NCI-H1105 (cell line): ENCODE measurements at places on chromosomes 12 and 14.

GRCh38 chr14:90781876-90782275 lies 34.4 kb downstream of the TTC7B start:
- DNase-seq: no peak

- DNase-seq: no peak
These were observed 69.3 kb upstream of the TMPO start for GRCh38 chr12:98446060-98446459.

- DNase-seq: no peak
These were observed 1.0 kb upstream of the KDM2B start for GRCh38 chr12:121581686-121582429.

DNA sequence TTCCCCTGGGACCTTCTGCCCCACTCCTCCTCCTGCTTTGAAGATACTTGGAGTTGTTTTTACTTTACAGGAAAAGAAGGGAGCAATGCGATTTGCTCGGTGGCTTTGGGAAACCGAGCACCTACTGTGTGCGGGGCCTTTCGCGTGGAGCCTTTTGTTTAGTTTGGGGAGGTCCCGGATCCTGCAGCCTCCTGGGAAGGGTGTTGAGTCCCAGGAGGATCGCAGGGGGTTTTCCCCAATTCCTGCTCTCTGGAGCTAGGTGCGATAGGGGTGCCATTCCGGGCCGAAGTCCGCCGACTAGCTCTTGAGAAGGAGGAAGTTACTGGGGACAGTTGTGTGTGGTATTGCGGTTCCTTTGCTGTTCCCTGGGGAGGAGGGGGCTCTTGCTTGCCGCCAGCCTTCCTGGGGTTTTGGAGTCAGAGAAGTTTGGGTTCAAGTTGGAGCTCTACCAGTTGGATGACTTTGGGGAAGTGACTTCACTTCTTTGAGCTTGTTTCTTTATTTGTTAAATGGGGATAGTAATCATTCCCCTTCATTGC lies 1.1 kb downstream of the BRI3BP start:
- no peak for DNase-seq

GRCh38 chr12:27818401-27818918 lies 38.4 kb upstream of the MANSC4 start:
- no peak for DNase-seq

GRCh38 chr12:56408799-56409417 lies 40.3 kb downstream of the TIMELESS start:
- DNase-seq: no peak

- DNase-seq: no peak
These were observed 100.2 kb downstream of the NELL2 start for GRCh38 chr12:44775901-44776300.

DNA sequence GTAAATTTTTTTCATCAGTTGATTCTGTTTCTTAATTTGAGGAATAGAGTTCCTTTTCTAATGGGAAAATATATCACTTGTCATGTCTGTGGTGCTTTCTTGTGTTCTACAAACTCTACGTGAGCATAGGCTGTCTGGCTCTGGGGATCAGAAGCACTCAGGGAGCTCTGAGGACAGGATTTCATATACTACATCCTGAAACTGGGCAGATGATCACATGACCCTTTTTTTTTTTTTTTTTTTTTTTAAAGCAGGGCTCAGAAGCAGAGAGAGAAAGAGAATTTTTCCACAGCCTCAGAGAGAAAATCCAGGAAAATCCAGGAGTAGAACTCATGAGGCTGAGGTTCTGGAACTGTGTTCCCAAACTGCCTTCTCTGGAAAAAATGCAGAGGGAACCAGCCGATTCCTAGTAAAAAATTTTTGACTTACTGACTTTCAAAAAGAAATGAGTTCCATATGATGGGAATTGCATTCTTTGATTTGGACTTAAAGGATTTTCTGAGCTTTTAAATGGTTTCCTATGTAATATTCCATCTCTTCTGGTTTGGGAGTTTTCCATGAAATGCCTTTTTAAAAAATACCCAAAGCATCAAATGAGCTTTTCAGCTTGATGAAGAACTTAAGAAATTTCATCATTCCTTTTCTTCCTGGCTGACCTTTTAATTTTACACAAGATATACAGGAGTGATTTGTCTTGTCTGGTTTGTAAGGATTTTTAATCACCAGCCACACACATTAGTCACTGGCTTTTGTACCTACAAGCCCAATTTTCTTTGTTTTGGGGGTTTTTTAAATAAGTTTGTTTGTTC lies 183.1 kb upstream of the HIF1A start:
- DNase-seq: no peak

- DNase-seq: no peak
These were observed 62.4 kb upstream of the PSMC1 start for GRCh38 chr14:90193925-90194324.

GRCh38 chr12:67927324-67927723 lies 61.9 kb upstream of the IFNG-AS1 start:
- DNase-seq: no peak

- DNase-seq: no peak
These were observed 9.3 kb upstream of the CDK2AP1 start for GRCh38 chr12:123280971-123281370.

DNA sequence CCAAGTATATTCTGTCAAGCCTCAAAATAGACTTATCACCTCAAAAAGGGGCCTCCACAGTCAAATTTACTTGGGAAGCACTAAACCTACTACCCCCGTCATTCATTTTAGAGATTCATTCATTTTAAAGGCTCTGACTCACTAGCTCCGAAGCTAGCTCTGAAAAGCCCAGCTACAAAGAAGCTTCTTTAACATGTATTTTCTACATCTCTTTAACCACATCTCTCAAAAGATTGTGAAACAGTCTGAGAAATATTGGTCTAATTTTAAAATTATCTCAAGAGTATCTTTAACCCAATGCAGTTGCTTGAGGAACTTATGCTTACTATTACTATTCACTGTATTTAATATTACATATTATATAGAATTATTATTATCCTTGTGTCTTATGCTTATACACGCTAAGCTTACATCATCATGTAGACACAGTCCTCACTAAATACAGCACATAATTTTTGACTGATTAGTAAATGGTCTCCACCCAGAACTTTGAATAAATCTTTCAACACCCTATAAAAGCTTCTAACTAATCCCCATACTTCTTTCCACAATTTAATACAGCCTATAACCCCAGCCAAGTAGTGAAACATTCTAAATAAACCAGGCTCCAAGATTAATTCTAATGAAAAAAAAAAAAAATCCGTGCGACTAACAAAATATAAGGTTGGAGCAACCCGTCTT lies 7.8 kb downstream of the NT5DC3 start:
- DNase-seq: no peak

- no peak for DNase-seq
These were observed 75.4 kb downstream of the CCDC92 start for GRCh38 chr12:123897221-123897620.

GRCh38 chr12:53236443-53237111 lies 4.6 kb upstream of the RARG start:
- no peak for DNase-seq

DNA sequence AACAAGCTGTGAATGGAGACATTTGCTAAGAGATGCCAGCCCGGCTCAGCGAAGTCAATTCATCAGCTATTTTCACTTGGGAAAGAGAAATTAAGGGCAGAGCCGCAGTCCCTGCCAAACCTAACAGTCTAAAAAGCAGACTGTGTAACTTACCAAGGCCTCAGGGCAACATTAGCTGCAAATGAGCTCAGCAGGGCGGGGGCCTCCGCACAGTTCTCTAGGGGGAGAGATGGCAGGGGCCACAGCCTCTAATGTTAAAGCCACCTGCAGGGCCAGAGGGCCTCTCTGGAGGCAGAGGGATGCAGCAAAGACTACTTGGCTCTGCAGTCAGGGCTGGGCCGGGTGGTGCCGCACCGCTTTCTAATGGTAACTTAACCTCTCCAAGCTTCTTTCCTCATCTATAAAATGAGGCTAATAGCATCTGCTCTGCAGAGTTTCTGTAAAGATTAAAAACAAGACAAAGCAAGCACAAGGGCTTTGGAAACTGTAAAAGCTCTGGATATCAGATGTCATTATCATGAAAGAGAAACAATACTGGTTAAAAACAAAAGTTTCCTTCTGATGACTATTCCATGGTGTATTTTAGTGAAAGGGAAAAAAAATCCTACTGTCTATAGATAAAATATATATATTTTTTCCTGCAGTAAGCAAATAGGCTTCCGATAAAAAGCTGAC lies 13.4 kb upstream of the GPRC5A start:
- DNase-seq: no peak

GRCh38 chr14:104856869-104857860 lies 7.9 kb upstream of the CEP170B start:
- no peak for DNase-seq

DNA sequence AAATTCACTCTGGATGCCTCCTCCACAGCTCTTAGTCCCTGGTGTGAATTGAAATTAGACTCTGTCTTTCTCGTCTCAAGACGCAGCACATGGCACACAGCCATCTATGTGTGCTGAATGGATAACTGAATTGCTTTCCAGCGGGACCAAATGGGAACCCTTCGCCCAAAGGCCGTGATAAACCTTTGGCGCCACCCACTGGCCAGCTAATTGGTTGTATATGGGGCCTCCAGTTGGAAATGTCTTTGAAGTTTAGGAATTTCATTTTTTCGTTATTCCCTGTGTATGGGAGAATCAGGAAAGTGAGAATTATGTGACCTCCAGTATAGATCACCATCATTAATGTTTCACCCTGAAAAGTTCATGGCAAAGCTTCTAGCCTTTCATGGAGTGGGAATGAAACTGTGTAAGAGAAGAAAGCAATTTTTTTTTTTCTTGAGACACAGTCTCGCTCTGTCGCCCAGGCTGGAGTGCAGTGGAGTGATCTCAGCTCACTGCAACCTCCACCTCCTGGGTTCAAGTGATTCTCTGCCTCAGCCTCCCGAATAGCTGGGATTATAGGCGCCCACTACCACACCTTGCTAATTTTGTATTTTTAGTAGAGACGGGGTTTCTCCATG lies 9.8 kb upstream of the HSP90AA1 start:
- peak; percentile 71 for DNase-seq

- peak; percentile 74 for DNase-seq
These were observed 1.5 kb downstream of the KRT8 start for GRCh38 chr12:52903285-52903854.

- no peak for DNase-seq
These were observed 98.2 kb downstream of the C12orf42 start for GRCh38 chr12:103397536-103397935.

DNA sequence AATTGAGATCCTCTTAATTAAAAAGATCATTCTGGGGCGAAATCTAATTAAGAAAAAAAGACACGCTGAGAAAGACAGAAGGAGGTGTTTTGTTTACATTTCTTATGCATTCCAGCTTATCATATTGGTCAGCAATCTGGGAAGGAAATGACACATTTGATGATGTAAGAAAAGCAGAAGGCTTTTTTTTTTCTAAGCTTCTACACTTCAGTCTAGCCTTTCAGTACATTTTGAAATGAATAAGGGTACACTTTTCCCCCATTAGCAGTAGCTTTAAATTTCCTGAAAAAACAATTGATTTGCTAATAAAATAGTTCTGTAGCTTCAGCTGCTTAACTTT lies 5.9 kb upstream of the GSC start:
- no peak for DNase-seq

- no peak for DNase-seq
These were observed 29.8 kb downstream of the OR10P1 start for GRCh38 chr12:55666508-55666907.

GRCh38 chr14:47730296-47730695 lies 54.9 kb upstream of the MDGA2 start:
- no peak for DNase-seq

DNA sequence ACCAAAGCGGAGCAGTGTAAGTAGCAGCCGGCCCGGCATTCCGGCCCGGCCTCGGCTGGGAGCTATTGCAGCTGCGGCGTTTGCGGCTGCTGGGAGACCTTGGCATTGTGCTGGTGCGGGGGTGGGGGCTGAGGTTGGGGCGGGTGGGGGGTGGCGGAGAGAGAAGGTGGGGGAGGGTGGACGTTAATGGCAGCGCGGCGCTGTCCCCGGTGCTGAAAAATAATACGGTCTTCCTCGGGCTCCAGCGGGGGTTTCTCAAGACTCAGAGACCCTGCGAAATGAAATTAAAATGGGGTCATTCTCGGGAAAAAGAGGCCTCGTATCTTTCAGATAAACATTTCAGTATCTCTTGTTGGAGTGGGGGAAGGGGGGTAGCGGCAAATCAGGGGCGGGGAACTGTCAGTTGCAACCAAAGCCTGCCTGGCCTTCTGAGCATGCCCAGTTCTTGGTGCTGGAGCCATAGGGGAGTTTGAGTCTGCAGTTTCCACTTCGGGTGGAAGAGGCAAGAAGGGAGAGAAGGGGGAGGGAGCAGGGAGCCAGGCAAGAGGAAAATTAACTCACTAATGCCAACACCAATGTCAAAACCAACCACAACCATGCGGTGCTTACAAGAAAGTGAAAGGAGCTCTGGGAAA lies 414 bp downstream of the UNC79 start:
- peak; percentile 89 for DNase-seq

- no peak for DNase-seq
These were observed 3.3 kb upstream of the EXOC3L4 start for GRCh38 chr14:103091041-103091882.

GRCh38 chr12:49706351-49707127 lies 666 bp downstream of the FMNL3 start:
- no peak for DNase-seq

GRCh38 chr12:133080368-133081158 lies at the start of gene ZNF140:
ZNF140 (plus strand) TSS chr12:133080923; CDS start chr12:133081321, 398 bp downstream.
- peak; percentile 97 for DNase-seq

- no peak for DNase-seq
These were observed 4.5 kb downstream of the MYBPC1 start for GRCh38 chr12:101599311-101599710.

GRCh38 chr12:86719381-86719780 lies 463.2 kb upstream of the MGAT4C start:
- DNase-seq: no peak

DNA sequence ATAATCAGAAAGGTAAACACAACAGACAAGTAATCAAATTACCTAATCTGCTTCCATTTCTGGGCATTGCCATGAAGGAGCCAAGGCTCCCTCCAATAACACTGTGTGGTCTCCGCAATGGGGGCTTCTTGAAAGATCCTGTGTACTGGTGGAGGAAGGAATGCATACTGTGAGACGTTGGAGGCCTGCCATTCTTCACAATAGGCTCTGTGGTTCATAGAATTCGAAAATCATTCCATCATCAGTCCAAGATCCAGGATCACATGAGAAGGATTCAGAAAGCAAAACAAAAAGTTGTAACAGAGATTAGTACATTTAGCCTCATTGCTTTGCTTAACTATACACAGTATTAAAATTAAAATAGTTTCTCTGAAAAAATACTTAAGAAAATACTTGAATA lies 76.3 kb downstream of the CDK17 start:
- DNase-seq: no peak

GRCh38 chr14:94381149-94382030 lies 7.0 kb downstream of the SERPINA1 start:
- DNase-seq: no peak

DNA sequence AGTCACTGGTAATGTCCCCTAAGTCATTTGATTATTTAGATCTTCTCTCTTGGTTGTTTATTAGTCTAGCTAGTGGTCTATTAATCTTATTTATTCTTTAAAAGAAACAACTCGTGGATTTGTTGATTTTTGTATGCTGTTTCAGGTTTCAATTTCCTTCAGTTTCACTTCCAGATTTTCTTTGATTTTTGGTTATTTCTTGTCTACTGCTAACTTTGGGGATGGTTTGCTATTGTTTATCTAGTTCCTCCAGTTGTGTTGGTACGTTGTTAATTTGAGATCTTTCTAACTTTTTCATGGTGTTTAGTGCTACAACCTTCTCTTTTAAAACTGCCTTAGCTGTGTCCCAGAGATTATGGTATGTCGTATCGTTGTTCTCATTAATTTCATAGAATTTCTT lies 18.5 kb upstream of the CD69 start:
- DNase-seq: no peak
